ENCODE measurements at places on chromosomes 2 and 18.

DNA sequence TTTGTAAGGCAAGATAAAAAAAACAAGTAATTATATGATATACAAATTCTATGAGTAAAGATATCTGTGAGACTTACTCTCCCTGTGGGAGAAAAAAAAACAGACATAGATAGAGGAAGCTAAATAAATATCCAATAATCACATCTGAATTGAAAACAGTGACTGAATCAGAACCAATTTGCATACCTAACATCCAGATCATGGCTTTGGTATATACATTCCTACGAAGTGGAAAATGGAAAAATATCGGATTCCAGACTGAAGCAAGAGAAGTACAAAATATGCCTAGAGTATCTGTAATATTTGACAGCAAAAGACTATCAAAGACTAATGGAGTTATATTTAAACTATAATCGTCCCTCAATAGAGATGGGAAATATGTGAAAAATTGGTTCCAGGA lies 1108.1 kb upstream of the CHAC2 start:
- no peak for DNase-seq

GRCh38 chr2:186716899-186717298 lies 23.0 kb downstream of the FAM171B start:
- no peak for DNase-seq

DNA sequence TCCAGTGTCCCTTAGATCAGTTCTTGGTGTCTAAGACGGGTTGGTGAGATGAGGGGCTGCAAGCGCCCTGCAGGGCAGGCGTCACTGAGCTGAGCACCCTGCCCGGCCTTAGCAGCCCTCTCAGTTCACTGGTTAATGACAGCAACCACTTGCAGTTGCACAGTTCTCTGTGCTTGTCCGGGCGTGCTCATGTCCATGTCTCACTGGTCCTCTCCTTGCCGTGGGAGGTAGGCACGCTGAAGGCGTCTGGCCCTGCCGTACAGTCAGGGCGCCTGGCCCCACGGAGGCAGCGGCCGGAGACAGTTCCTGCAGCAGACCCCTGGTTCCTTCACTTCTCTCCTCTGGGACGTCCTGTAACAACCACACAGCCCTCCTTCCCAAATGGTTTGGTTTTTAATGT lies 75.3 kb downstream of the ARHGEF4 start:
- no peak for DNase-seq

DNA sequence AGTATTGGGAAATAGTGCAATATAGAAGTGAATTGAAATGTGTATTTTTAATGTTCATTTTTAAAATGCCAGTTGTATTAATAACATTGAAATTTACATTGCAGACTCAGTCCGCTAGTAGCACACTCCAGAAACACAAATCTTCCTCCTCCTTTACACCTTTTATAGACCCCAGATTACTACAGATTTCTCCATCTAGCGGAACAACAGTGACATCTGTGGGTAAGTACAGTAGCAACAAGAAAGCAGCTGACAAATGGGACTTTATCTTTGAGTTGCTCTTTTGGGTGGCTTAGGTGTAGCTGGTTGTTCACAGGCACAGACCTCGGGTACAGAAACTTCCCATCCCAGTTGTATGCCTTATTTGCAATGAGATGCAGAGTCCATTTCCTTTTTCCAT lies 118.2 kb upstream of the IL1R2 start:
- DNase-seq = no peak

GRCh38 chr2:53785366-53785765 lies 1.4 kb downstream of the ASB3 start:
- DNase-seq = no peak

Data from stimulated activated CD4-positive, alpha-beta T cell treated with anti-CD3 and anti-CD28 coated beads, Interleukin-12 subunit alpha, Interleukin-12 subunit beta, amount 100 ng/mL, for 4 hours (primary cell).